NCI-H1436 treated with DMSO at 0.1 percent for 48 hours (cell line): ENCODE measurements at places on chromosomes 7 and 10.
A peak's percentile ranks its signal among the peaks of the same experiment; 100 is the strongest.

DNA sequence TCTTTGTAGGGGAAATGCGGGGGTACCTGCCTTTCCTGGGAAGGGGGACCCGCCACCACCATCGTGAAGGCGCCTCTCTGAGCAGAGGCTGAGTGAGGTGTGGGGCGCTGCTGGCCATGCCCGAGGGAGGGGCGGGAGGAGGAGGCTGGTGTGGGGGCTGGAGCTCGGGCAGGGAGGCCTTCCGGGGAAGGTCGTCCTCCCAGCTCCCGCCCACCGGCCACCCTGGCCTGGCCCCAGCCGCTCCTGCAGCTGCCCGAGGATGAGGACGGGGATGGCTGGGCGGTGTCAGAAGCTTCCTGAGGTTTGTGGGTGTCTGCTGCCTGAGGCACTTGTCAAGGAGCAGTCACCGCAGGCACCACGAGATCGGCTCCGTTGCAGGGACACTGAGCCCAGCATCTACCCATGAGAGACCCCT lies 11.4 kb downstream of the PWWP2B start:
- no peak for DNase-seq

GRCh38 chr7:99621271-99621670 lies 4.5 kb downstream of the ZSCAN25 start:
- DNase-seq = no peak

DNA sequence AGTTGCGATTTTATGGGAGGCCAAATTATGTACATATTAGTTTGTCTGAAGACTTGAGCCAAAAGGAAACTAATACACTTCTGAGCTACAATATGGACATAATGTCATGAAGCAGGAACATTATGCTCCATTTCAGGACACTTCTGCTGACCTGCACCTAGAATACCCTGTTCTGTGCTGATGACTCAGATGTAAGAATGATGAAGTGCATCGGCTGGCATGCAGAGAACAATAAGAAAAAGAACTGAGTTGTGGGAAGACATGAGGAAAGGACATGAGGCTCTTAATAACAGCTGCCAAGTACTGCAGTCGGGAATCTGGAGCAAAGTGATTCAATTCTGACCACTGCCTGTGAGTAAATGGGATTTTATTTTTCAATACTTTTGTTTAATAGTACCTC lies 192.9 kb upstream of the VSTM2A start:
- no peak for DNase-seq

GRCh38 chr10:60335708-60336107 lies 54.0 kb downstream of the ANK3 start:
- DNase-seq = no peak

- DNase-seq = no peak
These were observed 57.1 kb downstream of the PLPP4 start for GRCh38 chr10:120514035-120514620.

DNA sequence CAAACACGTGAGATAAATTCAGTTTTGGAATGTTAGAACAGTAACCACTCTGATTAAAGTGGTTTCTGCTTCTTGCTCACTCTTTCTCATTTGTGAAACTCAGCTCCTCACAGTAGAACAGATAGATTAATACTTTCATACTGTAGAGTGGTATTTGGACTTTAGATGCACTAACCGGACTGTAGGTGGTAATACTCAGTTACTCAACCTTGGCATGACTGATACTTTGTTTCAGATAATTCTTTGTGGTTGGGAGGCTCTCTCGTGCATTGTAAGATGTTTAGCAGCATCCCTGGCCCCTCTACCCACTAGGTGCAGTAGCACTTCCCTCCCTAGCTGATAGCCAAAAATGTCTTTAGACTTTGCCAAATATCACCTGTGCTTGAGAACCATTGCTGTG lies 37.6 kb downstream of the MCU start:
- no peak for DNase-seq

- DNase-seq = no peak
These were observed 27.8 kb downstream of the NKX2-3 start for GRCh38 chr10:99560277-99561126.

- DNase-seq = no peak
These were observed 48.6 kb upstream of the SLIT1 start for GRCh38 chr10:97234400-97234799.

- no peak for DNase-seq
These were observed 4.1 kb upstream of the PRSS1 start for GRCh38 chr7:142745091-142745635.

DNA sequence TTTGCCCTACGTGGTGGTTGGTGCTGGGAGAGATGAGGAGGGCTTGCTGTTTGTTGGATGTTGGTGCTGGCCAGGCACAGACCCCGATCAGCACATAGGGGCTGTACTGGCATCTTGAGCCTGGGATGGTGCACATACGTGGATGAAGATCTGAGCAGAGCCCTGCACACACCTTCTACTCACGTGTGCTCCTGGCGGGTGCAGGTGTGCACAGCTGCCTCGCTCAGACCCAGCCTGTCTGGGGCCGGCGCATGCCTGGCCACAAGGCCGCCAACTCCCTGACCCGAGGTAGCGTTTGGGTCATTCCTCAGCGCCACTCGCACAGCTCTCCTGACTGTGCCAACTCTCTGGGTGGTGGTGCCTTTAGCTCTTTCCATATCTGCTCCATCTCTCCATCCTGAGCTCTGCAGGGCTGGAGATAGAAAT lies 18.6 kb downstream of the PALD1 start:
- no peak for DNase-seq

DNA sequence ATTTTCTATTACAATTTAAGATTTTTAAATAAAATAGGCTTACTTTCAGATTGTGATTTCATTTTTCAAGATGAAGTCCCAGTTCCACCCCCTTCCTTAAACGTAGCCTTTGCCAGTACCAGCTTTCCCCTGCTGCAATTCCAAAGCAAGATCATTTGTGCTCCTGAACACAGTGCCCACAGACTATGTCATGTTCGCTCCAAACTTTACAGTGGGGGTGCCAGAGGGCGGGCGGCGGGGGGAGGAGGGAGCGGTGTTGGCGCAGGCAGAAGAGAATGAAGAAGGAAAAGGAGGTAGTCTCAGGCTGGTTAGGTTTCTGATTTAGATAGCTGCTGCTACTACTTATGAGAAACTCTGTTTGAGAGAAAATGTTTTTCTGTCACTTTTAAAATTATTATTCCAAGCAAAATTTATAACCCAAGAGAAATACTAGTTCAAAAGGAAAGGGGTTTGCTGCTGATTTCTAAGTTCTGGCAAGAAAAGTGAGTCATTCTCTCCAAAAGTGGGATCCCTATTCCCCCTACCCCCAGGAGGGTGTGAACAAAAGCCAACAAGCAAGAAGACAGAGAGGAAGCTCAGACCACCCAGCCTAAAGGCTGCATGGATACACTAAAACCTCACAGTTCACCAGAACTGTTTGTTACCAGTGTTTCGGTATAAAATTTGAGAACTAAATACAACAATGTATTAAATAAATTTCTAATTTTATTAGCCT lies 109.6 kb downstream of the SRPK2 start:
- DNase-seq = no peak

GRCh38 chr7:138590154-138590553 lies 111.0 kb downstream of the SVOPL start:
- no peak for DNase-seq

GRCh38 chr7:17915168-17915567 lies 25.1 kb downstream of the SNX13 start:
- DNase-seq = no peak

DNA sequence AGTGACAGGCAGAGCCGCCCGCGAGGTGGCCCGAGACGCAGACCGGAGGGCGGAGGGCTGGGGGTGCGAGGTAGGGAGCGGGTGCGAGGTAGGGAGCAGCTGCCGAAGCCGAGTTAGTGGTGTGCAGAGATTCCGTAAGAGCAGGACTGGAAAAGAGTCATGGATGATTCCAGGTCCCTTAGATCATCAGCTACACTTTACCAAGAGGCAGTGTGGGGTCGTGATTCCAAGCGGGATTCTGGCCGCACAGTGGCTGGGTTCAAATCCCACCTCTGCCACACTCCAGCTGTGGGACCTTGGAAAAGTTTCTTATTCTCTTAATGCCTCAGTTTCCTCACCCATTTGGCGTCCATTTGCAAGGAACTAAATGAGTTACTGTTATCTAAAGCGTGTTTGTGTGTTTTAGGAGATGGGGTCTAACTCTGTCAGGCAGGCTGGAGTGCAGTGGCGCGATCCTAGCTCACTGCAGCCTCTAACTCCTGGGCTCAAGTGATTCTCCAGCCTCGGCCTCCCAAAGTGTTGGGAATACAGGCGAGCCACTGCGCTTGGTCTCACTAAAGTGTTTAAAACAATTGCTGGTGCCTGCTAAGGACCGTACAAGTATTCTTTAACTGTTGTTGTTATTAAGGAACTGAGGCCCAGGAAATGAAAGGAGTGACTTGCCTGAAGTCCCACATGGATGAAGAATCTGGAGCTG lies 1.1 kb downstream of the NDUFB2 start:
- no peak for DNase-seq

DNA sequence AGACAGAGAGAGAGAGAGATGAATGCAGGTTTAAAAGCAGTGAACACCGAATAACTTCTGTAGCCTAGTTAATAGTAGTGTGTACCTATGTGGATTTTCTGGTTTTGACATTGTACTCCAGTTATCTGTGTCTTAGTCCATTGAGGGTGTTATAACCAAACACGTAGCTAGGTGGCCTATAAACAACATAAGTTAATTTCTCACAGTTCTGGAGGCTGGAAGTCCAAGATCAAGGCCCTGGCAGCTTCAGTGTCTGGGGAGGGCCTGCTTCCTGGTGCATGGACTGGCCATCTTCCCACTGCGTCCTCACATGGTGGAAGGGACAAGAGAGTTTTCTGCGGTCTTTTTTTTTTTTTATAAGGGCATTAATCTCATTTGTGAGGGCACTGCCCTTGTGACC lies 23.5 kb downstream of the AOC1 start:
- no peak for DNase-seq

GRCh38 chr7:20424500-20424899 lies 93.8 kb downstream of the ITGB8 start:
- DNase-seq = no peak

DNA sequence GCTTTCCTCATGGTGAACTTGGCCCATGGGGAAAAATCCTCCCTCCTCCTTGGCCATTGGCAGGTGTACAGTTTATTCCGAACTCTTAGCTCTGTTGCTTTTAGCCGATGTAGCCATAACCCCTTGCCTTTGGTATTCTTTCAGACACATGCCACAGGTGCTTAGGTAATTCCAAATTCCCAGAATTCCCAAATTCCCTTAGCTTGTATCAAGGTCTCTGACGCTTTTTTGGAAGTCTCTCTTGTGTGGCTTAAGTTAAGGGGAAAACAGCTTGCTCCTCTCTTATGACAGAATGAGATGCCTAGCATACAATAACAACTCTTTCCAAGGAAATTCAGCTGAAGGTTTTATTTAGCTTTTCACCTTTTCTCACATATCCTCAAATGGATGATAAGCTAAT lies 68.0 kb downstream of the SUGCT start:
- DNase-seq = no peak

GRCh38 chr7:5657901-5658300 lies 123.6 kb downstream of the RNF216 start:
- no peak for DNase-seq

- no peak for DNase-seq
These were observed 26.9 kb upstream of the FKBP9 start for GRCh38 chr7:32930378-32930777.

- DNase-seq = no peak
These were observed 53.4 kb downstream of the NRCAM start for GRCh38 chr7:108402865-108403264.

- DNase-seq = no peak
These were observed 201.8 kb upstream of the PPP2R2D start for GRCh38 chr10:131698986-131699385.

GRCh38 chr10:16014469-16014868 lies 154.2 kb upstream of the MINDY3 start:
- DNase-seq = no peak

DNA sequence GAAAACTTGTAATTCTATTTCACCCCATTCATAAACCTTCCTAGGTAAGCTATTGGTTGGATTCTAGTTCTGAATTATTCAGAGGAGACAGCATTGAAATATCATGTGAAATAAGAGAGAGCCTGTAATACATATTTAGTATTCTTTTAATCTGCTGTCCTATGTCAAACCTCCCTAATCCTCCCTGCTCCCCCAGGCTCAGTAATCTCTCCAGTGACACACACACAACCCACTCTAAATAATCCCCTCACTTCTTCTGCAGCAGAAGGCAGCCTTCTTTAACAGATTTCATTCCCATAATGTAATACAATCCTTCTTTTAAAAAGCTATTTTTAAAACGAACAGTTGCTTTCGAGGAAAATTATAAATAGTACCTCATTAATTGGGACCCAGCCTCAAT lies 639.7 kb upstream of the AUTS2 start:
- DNase-seq = no peak

- no peak for DNase-seq
These were observed 104.9 kb upstream of the KCND2 start for GRCh38 chr7:120168066-120168465.

- no peak for DNase-seq
These were observed 840 bp upstream of the ATP6V0A4 start for GRCh38 chr7:138798836-138799235.

DNA sequence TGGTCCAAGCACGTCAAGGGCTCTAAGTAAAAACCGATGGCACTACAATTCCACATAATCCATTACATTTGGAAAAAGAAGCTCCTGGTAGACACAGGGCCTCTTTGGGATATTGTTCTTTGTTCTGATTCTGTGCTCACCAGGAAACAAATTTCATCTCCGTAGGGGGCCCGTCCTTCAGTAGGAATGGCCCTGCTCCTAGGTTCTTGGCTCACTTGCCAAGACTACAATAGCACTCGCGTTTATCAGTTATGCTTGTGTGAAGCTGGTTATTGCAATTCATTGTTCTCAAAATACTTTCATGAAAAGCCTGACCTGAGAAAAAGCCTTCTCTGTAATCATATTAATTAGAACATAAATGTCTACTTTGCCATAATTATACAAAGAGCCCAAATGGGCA lies 10.3 kb upstream of the ZC3HAV1L start:
- peak; percentile 66 for DNase-seq

- DNase-seq = no peak
These were observed 40.1 kb downstream of the AKR1E2 start for GRCh38 chr10:4865945-4866661.

DNA sequence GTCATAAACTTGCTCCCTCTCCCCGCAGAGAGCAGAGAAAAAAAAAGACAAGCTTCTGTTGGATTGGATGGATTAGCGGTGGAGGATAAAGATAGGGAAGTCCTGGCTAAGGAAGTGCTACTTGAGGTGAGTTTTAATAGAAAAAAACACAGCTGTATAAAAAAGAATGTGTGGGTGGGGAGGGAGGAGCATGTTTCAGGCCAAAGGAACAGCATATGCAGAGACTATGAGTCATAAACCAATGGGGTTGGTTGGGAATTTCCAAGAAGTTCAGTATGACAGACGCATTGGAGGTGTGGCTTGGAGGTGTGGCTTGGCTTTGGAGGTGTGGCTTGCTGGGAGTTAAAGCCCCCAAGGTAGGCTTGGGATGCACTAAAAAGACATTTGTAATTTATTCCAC lies 103.0 kb upstream of the LSM8 start:
- no peak for DNase-seq
